ENCODE measurements at places on chromosomes 5 and 9. TPM values are rescaled to one million over a fixed set of nuclear protein-coding genes. Genes with fewer than 3 reads are reported as not detected.

DBH gene
- total RNA-seq: not detected

OR1N1 gene
- not detected for total RNA-seq

DNA sequence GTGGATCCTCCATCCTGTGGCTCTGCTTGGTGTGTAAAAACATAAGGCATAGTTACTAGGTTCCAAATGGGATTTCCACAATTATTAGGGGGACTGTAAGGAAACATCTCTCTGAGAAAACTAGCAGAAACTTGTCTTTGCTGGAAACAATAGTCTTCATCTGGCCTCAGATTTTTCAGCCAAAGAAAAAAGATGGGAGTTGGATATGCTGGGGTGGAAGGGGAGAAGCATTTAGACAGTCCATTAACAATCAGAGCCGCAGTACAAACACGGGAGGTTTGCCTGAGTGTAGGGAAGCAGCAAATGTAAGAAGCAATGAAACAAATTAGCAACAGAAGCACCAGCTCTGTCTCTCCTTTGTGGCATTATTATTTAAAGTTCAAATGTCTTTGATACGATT is 402.7 kb upstream of the ZNF608 start:
- DNase-seq: no peak

- no peak for DNase-seq
These were observed 549.1 kb upstream of the CCNG1 start for GRCh38 chr5:162888268-162888667.

TPRN gene
- total RNA-seq: 27.9 TPM

C9 gene
- total RNA-seq: not detected

DNA sequence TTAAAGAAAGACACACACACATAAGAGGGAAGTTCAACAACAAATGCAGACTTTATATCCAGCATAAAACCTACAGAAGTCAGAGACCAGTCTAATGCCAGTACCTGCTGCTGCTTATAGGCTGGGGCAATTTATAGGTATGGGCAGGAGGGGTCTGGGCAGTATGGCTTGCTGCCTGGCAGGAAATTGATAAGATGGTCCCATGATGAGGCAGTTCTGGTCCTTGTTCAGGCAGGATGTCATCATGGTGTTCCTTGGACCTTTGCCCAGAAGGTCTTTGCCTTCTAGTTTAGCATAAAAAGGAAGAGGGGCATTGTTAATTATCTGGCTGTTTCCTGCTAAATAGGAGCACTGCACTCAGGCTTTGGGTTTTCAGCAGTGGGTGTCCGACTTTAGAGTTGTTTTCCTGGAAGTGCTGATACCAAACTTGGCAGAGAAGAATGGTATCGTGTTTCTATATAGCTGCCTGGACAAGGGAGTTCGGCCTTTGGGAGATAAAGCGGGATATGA is 10.4 kb upstream of the PDCD1LG2 start:
- DNase-seq: no peak

Data from Right ventricle myocardium inferior (tissue), 1 donor.